ENCODE measurements at places on chromosomes 1 and 21.

GRCh38 chr1:155130272-155131006 lies 2.8 kb downstream of the EFNA1 start:
- no peak for DNase-seq

DNA sequence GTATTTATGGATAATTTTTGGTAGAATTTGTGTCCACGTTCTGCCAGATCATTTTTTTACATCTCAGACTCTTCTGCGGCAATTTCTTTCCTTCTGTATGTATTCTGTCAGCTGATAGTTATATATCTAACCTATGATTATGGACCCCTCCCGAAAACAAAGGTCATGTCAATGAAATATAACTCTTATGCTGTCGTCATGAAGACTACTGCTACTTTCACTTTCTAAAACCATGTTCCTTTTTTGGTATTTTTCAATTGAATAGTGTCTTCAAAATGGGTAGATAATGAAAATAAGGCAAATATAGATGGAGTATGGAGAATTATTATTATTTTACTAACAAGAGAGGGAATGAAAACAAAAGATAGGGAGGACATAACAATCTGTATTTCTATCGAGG lies 3.2 kb downstream of the ANGPTL1 start:
- DNase-seq, result no peak

GRCh38 chr1:246318036-246318359 lies 189.1 kb downstream of the SMYD3 start:
- no peak for DNase-seq

- no peak for DNase-seq
Observed at GRCh38 chr1:8540261-8540941, 222.5 kb downstream of the SLC45A1 start.

DNA sequence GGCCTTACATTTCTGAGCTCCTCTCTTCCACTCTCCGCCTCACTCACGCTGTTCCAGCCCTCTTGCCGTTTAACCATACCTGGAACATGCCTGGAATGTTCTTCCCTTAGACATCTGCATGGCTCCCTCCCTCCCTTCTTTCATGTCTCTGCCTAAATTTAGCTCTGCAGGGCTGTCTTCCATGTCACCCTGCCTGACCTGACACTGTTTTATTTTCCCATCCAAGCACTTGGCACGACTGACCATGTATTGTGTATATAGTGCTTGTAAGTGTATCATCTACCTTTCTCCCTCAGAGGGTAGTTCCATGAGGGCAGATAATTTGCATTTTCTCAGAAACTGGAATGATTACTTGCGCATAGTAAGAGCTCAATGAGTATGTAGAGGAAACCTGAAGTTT lies 47.3 kb downstream of the ST6GALNAC3 start:
- no peak for DNase-seq

GRCh38 chr1:27285274-27285660 lies 36.7 kb upstream of the TMEM222 start:
- DNase-seq, result no peak

- no peak for DNase-seq
Observed at GRCh38 chr1:90926971-90927370, 94.9 kb downstream of the ZNF644 start.

- DNase-seq, result peak; percentile 80
Observed at GRCh38 chr1:3393024-3393986, 61.2 kb upstream of the ARHGEF16 start.

GRCh38 chr1:8212580-8213031 lies 105.3 kb upstream of the SLC45A1 start:
- DNase-seq, result no peak

DNA sequence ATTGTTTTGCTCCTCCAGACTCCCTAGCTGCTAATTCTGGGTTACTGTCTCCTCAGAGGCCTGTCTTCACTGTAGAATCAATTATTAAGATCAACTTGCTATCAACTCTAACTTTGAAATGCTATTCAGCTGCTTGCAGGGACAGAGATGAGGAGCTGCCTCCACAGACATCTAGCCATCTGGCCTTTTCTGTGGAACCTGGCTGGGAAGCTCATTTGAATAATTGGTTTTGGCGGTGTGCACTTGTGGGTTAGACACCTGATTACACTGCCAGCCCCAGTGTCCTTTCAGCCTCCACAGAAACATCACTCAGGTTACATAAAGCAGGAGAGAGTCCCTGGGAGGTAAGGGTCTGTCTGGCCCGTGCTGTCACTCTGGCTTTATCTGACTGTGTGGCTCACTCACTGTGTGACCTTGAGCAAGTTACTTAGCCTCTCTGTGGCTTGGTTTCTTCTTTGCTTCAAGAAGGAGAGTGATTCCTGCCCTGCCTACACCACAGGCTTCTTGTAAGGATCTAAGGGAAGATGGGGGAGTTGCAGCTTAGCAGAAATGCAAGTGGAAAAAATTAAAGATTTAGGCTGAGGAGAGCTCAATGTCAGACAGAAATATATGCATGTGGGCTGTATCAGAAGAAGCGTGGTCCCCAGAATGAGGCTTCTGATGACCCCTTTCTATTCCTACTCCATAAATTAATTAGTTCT lies 131.6 kb downstream of the BEND5 start:
- no peak for DNase-seq

DNA sequence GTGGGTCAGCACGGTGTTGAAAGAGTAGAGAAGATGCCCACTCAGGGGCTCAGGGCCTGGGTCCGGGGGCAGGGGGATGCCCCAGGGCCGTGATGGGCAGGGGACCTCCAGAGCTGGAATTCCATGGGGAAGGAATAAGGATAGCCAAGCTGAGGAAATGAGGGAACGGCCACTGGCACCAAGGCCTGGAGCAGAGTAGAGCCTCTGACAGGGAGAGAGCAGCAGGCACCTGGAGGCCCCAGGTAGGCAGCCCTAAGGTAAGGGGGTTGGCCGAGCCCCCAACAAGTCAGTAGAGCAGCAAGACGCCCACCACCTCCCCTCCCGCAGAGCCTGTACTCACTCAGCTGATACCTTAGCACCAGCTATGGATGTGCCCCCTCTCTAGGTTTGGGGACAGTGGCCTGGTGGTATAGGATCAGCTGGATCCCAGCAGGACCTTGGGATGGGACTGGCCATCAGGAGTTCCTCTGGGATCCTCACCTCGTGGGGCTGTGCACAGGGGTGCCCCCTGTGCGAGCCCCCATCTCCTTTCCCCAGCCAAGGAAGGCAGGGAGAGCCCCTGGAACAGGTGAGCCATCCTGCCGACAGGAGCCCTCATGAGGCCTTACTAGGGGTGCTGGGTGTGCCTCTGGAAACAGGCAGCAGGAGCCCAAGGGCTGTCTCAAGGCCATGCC lies 21.0 kb upstream of the ARF1 start:
- DNase-seq, result peak; percentile 13

DNA sequence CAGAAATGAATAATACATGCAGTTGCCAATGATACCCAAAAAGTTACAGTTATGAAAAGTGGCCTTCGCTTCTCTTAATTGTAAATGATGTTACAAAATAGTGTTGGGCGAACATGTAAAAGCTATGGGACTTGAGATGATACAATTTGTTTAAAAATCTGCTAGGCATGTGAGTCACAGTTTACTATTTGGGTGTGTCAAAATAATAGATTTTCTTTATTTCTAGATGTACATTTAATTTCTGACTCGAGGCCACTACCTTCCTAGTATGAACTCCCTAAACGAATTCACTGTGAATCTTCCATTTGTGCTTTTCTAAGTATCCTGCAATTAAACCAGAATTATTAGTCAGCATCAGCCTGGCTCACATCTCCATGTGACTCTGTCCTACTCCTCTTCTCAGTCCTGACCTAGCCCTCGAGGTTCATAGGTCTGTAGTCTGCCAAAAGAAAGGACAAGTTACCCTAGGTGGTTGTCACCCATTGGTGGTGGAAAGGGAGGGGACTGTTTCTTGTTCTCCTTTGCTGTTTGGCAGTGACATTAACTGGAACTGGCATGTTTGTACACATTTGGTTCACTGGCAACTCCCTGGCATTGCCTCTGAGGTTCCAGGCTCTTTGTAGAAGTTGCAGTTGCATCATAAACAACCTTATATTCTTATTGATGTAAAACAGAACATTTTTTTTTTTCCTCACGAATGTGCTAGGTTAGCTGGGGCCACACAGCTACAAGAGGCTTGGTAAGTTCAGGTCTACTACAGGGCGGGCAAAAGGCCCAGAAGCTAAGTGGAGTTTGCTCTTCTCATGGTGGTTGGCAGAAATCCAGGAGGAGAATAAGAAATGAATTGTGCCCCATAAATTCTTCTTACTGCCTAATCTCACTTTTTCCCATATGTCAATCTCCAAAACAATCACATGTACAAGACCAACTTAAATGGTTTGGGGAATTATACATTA lies 746.5 kb upstream of the ADAMTS5 start:
- DNase-seq, result no peak

- no peak for DNase-seq
Observed at GRCh38 chr1:43206600-43207228, 34.6 kb downstream of the CFAP57 start.

- no peak for DNase-seq
Observed at GRCh38 chr1:1069711-1070676, 4.1 kb downstream of the RNF223 start.

DNA sequence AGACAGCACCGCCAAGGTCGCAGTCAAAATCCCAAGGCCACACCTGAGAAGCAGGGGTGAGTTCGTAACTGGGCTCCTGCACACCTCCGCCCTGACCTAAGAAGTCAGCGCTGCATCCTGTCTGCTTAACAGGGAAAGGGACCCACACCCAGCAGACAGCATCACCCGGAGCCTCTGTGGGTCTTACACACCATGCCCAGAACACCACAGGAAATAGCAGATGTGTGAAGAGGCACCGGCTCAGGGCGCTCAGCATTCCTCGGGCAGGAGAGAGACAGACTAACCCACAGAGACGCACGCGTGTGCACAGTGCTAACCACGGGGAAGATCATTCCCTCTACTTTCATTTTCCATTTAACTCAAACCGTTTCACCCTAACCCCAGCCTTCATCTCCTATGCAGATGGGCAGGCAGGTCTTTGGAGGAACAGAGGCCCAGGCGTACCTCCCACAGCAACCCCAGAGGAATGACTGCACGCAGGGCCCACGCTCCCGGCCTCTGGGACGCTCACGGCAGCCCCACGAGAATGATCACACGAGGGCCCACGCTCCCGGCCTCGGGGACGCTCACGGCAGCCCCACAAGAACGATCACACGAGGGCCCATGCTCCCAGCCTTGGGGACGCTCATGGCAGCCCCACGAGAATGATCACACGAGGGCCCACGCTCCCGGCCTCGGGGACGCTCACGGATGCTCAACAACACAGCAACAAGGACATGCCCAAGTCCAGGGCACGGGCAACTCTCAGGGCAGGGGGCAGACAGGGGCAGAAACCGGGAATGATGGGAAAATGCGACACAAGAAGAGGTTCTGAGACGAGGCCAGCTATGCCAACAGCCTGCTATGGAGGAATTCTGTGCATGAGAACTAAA lies 20.9 kb downstream of the POFUT2 start:
- peak; percentile 35 for DNase-seq

DNA sequence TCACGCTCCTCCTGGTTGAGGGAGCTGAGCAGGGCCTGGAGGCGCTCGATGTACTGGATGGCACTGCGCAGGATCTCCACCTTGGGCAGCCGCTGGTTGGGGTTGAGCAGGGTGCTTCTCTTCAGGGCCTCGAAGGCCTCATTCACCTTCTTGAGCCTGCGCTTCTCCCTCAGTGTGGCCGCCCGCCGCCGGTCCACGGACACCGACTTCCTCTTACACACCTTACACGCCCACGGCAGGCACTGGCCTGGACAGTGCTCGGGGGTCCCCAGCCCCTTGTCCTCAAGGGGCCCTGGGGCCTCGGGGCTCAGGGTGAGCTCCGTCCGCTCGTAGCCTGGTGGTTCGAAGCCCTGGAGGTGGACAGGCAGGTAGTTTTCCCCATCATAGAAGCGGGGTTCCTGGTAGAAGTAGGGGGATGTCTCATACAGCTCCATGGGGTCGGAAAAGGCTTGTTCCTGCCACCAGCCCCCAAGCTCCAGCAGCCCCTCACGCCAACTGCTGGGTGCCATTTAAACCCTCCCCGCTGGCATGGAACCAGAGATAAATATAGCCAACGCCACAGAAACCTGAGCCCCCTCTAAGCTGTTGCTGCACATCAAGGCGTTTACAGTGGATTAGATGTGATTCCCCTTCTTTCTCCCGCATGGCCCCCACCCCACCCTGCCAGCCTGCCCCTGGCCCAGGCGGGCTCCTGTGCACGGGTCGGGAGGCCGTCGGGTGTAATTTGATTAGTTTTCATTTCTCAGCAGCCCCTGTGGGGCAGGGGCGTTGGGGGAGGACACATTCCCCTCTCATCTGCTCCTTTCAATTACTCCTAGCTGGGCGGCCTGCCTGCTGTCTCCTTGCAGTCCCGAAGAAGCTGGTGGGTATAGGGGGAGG lies at the start of gene MYOG:
TSS of gene MYOG (minus strand) at position 485 of the 879 bp plus-strand sequence. CDS start at position 434, 51 bp downstream.
- no peak for DNase-seq

GRCh38 chr1:27519331-27520258 lies 29.6 kb upstream of the WASF2 start:
- DNase-seq, result peak; percentile 69

GRCh38 chr1:21903638-21904453 lies 33.3 kb downstream of the HSPG2 start:
- peak; percentile 58 for DNase-seq

DNA sequence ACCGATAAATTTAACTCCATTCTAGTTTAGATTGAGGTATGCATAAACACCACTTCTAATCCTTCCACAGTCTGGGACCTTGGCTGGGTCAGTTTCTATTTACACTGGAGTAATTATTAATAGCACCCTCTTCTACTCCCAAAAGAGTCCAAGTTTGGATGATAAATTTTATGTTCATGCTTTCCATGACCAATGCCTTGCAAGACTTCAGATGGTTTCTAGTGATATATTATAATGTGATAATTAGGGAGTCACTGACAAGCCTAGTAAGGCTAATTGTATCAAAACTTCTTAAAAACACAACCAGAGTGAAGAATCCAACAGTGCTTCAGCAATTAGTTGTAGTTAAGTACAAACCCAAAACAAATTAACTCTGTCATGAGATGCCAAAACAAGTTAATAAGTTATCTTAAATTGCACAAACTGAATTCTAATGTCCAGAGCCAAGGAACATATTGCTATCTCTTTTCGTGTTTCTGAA lies 489.6 kb downstream of the TTLL7 start:
- no peak for DNase-seq

DNA sequence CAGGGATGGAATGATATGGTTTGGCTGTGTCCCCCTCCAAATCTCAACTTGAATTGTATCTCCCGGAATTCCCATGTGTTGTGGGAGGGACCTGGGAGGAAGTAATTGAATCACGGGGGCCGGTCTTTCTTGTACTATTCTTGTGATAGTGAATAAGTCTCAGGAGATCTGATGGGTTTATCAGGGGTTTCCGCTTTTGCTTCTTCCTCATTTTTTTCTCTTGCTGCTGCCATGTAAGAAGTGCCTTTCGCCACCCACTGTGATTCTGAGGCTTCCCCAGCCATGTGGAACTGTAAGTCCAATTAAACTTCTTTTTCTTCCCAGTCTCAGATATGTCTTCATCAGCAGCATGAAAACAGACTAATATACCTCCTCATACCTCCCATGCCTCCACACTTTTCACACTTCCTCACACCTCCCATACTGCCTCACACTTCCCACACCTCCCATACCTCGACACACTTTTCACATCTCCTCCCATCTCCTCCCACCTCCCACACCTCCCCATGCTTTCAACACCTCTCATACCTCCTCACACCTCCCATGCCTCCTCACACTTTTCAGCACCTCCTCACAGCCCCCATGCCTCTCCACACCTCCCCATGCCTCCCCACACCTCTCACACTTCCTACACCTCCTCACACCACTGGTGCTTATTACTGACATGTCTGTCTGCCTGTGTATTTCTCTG lies 21.3 kb downstream of the GPR137B start:
- DNase-seq, result no peak
